ENCODE measurements at places on chromosomes 12 and 14.

DNA sequence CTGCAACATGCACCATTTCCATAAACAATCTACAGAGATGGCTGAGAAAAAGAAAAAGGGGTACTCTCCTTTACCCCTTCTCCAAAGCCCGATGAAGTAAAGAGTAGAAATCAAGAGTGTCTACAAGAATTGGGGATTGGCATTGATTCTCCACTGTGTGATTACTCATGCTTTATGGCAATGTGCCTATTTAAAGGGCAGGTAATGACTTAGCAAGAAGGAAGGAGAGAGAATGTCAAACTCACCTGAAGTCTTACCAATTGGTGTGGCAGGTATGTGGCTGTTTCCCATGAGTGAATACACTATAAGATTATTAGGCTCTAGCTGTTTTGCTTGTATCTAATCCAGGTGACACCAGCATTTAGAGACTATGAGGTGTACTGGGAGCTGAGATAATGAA lies 275.3 kb downstream of the CCER1 start:
- DNase-seq, result no peak

- no peak for DNase-seq
Measured at GRCh38 chr14:57671021-57671420, 177.4 kb upstream of the CCDC198 start.

- no peak for DNase-seq
Measured at GRCh38 chr12:4223273-4223845, 50.2 kb upstream of the CCND2 start.

DNA sequence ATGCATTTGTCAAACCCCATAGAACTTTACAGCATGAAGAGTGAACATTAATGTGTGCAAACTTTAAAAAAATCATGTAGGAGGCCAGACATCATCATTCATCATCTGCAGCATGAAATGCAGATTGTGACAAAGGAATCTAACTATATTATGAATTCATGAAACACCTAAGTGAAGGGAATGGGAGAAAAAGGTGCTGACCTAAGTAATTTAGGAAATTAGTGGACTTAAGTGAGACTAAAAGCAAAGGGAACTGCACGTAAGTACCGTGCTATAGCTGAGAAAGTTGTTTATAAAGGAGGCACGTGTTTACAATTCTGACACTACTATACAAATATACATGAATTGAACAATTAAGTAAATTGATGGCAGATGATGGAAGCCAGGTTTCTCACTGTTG lies 37.6 kb upstream of the JDP2 start:
- DNase-seq, result no peak

DNA sequence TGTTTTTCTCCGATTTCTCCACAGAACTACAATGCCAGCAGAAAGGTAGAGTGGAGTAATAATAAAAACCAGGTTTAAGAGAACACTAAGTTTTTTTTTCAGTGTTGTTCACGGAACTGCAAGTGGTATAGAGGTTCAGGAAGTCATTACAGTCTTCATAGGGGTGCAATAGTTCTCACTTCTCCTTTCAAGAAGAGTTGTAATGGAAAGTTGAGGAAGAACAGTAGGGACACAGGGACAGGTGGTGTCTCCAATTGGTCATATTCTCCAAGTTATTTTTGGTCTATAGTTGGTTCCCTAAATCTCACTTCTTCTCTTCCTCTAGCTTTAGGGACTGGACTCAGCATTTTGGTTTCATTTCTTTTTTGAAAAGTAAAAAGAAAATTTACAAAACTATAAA lies 894.0 kb downstream of the NRXN3 start:
- no peak for DNase-seq
